ENCODE measurements at places on chromosomes 6 and 20.

DNA sequence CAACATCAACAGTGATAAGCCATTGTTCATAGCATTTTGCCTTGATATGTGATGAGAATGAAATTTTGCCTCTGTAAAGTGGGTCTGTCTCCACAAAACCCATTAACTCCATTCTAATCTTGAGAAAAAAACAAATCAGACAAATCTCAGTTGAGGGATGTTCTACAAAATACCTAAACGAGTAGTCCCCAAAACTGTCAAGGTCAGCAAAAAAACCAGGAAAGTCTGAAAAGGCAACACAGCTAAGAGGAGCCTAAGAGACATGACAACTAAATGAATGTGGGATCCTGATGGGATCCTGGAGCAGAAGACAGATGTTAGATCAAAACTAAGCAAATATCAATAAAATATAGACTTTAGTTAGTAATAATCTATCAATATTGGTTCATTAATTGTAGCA, 431.6 kb upstream of the SPTLC3 start:
- DNase-seq, result no peak

- DNase-seq, result no peak
Observed at GRCh38 chr20:48098866-48099265, 313.6 kb upstream of the SULF2 start.

DNA sequence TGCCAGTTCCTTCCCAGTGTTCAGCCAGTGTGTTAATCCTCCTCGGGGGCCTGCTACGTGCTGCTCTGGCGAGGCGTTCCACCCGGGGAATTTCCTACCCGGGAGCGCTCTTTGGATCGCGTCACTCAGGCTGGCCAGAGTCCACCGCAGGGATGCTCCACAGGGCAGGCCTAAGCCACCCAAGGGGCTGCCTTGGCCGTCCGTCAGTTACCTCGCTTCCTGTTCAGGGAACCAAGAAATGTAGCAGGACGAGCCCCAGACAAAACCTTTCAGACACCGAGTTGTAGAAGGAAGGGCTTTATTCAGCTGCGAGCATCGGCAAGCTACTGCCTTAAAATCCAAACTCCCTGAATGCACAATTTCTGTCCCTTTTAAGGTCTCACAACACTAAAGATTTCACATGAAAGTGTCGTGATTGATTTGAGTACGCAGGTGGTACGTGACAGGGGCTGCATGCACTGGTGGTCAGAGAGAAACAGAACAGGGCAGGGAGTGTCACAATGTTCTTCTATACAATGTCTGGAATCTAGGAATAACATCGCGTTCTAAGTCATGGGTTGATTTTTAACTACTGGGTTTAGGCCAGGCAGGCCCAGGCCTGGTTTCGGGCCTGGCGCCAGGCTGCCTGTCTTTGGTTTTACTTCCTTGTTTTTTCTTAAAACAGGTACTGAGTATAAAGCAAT, 15.7 kb upstream of the POU5F1 start:
- no peak for DNase-seq

- no peak for DNase-seq
Observed at GRCh38 chr6:30821862-30822784, 62.2 kb upstream of the DDR1 start.

GRCh38 chr6:44733126-44733525, 345.6 kb downstream of the CDC5L start:
- no peak for DNase-seq

GRCh38 chr6:10099529-10100140, 315.2 kb downstream of the TFAP2A start:
- DNase-seq, result no peak

GRCh38 chr6:89353118-89353556, 615 bp upstream of the UBE2J1 start:
- DNase-seq, result no peak

- DNase-seq, result no peak
Observed at GRCh38 chr20:36175016-36175415, 20.5 kb downstream of the EPB41L1 start.

GRCh38 chr20:42102000-42102399, 483.8 kb upstream of the CHD6 start:
- no peak for DNase-seq

DNA sequence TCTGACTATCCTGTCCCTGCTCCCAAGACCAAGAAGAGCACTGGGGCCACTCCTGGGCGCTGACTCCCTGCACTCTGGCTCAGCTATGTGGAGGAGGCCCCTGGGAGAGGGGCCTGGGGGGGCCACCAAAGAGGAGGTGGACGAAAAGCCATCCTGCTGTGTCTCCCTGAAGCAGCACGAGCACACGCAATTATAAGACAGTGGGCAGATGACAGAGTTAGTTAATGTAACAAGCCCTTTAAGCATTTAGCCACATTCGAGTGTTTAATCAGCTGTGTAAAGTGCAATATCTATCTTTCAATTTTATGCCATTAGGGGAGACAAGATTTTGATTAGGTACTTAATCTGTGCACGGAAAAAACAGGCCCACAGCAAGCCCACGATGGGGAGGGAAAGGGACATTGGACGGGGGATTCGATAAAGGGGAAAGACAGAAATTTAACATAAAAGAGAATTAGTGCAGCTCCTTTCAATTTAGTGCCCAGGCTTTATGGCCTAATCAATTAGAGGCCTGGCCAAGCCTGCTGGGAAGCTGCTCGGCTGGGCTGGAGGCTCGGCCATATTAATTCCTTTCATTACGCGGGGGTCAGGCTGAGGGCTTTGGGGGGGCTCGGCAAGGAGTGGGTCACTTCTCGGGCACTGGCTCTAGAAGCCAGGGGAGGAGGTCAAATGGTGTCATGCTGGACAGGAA, 286.2 kb downstream of the DHX35 start:
- DNase-seq, result no peak

DNA sequence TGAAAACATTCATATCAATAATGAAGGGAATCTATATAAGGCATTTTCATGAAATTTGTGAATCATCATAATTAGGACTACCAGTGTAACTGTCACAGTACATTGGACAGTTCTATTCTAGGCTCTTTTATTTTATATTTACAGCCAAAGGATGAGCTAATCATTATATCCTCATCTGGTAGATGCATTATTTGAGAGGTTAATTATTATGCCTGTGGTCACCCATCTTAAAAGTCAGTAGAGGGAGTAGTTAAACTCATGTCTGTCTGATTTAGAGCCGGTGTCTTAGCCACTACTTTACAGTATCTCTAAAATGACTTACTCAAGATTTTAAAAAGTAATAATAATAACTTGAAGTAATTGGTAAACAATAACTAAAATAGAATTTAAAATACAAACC, 899.3 kb upstream of the MAP3K7 start:
- no peak for DNase-seq

All from substantia nigra (tissue), 51 donors.